ENCODE measurements at places on chromosomes 7 and 10. TPM values are rescaled to one million over a fixed set of nuclear protein-coding genes. Genes with fewer than 3 reads are reported as not detected.

DNA sequence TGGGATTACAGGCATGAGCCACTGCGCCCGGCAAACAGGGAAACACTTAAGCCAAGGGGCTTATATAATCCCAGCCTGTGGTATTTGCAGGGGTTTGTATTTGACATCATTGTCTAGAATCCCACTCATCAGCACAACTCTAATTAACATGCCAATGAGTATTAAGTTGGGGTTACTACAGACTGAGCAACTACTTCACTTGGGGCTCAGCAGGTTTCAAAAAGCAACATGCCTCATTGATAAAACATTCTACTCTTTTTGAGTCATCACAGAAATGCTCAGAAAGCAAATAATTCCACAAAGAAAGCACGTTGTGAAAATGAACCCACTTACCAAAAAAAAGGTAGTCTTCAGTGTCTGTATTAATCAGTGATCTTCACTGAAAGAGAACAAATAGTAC lies 236.9 kb upstream of the CELF2 start:
- DNase-seq, result no peak

DNA sequence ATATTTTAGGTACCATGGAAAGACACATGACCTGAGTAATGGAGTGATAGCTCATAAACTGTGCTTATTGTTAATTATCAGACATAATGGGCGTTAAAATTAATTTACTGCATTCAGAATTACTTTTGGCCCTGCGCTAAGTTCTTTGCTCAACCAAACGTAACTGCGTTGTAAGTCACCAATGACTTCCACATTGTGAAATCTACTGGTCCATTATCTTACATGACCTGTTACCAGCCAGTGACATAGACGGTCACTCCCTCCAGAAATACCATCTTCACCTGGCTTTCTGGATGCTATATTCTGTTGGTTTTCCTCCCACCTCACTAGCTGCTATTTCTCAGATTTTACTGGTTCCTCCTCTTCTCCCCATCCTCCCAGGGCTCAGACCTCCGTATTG lies 5.0 kb upstream of the GIGYF1 start:
- DNase-seq, result no peak

DNA sequence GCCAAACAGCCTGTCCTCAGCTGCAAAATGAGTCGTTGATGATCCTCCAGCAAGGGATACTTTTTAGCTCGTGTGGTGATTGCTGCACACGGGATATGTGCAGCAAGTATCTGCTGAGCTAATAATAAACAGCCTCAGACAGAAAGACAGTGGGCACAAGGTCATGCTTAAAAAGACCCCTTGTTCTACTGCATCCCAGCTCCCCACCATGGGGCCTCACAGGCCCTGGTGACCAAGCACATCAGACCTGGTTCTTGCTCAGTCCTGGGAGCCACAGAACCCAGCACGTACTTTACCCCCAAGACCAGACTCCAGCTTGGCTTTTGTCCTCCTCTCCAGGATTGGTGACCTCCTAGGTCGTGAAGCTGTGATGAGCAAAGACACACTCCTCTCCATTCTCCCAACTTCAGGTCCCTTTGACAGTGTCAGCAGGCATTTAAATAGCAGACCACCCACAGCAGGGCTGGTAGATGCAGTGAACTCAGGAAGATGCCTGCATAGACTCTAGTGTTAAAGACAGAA lies 50.5 kb downstream of the EGFR start:
- no peak for DNase-seq

Gene ZNF365
- total RNA-seq, result not detected

Gene NUTM2A
- not detected for total RNA-seq

- DNase-seq, result no peak
Observed at GRCh38 chr7:41874201-41874785, 171.4 kb upstream of the INHBA start.

Gene LRMDA
- not detected for total RNA-seq

- DNase-seq, result peak; percentile 10
Observed at GRCh38 chr10:86899670-86900276, 57.6 kb downstream of the MMRN2 start.

DNA sequence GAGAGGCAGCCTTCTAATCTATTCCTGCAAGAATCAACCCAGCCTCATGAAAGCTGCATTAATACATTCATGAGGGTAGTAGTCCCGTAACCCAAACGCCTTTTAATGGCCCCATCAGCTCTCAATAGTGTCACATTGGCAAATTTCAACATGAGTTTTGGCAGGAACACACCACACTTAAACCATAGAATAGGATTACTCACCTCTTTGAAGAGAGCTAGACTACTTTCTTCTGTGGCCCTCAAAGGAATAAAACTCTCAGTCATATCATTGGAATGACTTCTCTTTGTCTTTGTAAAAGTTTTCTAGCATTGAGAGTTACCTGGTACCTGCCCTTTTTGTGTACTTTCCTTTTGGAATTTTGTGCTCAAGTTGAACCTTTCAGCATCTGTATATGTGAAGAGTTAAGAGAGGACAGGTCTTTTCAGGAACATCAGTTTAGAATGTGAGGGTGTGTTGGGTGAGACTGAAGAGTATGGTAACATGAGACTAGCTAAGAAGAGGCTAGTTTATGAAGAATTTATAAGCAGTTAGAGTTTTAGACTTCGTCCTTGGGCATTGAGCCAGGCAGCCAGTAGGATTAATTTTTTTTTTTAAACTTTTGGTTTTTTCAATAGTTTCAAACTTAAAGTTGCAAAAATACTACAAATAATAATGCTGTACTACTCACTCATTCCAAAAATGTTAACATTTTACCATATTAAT lies 92.6 kb downstream of the MLLT10 start:
- no peak for DNase-seq

DNA sequence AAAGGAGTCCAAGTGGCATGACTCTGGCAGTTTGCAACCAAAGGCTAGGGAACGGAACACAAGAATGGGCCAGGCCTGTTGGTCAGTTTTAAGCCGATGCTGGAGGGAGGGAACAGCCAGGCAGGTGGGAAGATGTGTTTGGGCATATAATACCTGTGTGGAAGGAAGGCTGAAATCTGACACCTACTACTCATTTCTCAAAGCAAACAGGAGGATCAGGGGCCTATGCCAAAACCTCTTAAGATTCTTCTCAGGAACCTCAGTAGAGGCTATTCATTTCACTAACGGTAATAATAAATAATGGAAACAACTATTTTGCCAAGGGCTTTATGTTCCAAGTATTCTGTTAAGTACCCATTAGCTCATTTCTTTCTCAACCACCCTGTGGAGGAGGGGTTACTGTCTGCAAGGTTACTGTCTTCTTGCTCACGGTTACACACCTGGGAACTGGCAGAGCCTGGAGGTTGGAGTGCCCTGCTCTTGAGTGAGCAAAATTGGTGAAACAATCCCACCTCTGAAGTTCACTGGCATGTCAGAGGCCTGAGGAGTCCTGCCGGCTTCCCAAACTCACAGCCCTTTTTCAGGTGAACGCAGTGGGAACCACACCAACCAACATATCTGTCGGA lies 35.5 kb downstream of the GOT1 start:
- DNase-seq, result no peak

Gene MCM7
- total RNA-seq, result 447 TPM

DNA sequence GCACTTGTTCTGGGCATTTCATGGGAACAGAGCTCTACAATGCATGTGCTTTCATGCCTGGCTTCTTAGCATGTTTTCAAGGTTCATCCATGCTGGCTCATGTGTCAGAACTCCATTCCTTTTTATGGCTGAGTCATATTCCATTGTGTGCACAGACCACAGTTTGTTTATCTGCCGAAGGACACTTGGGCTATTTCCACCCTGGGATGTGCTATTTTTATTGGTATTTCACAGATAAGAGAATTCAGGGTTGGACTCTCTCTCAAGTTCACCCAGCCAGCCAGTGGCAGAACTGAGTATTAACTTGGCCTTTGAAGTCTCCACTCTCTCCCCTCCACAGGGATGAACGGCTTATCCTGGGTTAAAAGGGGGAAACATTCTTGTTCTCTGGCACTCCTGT lies 190.7 kb upstream of the GPR26 start:
- no peak for DNase-seq

Gene ADAMTS14
- total RNA-seq, result 0.21 TPM

DNA sequence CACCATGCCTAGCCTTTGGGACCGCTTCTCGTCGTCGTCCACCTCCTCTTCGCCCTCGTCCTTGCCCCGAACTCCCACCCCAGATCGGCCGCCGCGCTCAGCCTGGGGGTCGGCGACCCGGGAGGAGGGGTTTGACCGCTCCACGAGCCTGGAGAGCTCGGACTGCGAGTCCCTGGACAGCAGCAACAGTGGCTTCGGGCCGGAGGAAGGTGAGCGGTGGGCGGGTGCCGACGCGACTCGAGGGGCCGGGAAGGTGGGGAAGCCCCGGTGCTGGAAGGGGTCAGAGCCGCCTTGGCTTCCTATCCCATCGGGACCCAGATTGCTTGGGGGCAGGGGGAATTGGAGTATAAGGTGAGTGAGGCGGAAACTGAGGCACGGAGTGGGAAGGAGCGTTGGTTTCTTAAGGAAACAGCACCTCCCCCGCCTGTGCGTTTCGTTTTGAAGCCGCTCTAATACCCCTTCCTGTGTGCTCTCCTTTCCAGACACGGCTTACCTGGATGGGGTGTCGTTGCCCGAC lies 547 bp downstream of the DDIT4 start:
- peak; percentile 38 for DNase-seq

- no peak for DNase-seq
Observed at GRCh38 chr10:33410860-33411234, 76.4 kb upstream of the NRP1 start.

Gene GARIN1A
- total RNA-seq, result 0.73 TPM

DNA sequence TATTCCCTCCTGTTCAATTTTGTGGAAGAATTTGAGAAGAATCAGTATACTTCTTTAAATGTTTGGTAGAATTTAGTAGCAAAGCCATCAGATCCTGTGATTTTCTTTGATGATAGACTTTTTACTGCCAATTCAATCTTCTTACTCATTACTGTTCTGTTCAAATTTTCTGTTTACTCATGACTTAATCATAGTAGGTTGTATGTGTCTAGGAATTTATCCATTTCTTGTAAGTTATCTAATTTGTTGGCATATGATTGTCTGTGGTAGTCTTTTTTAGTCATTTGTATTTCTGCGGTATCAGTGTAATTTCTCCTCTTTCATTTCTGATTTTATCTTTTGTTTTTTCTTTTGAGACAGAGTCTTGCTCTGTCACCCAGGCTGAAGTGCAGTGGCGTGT lies 87.4 kb downstream of the CCDC3 start:
- DNase-seq, result no peak

Gene TSPAN12
- not detected for total RNA-seq

GRCh38 chr10:78947226-78947625 lies 121.5 kb upstream of the ZMIZ1 start:
- no peak for DNase-seq

Gene MYO1G
- total RNA-seq, result 252 TPM

- no peak for DNase-seq
Observed at GRCh38 chr7:81457852-81458522, 311.9 kb downstream of the HGF start.

DNA sequence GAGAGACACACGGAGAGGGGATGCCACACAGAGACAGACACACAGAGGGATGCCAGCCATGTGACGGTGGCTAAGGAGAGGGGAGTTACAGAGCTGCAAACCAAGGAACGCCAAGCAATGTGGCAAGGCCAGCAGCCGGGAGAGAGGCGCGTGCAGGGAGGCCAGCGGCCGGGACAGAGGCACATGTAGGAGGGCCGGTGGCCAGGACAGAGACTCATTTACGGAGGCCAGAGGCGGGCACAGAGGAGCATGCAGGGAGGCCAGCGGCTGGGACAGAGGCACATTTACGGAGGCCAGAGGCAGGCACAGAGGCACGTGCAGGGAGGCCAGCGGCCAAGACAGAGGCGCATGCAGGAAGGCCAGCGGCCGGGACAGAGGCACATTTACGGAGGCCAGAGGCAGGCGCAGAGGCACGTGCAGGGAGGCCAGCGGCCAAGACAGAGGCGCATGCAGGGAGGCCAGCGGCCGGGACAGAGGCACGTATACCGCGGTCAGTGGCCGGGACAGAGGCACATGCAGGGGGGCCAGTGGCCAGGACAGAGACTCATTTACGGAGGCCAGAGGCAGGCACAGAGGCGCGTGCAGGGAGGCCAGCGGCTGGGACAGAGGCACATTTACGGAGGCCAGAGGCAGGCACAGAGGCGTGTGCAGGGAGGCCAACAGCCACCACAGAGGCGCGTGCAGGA lies 40.4 kb downstream of the INSIG1 start:
- DNase-seq, result no peak

GRCh38 chr7:138049505-138050116 lies 26.6 kb upstream of the AKR1D1 start:
- no peak for DNase-seq

DNA sequence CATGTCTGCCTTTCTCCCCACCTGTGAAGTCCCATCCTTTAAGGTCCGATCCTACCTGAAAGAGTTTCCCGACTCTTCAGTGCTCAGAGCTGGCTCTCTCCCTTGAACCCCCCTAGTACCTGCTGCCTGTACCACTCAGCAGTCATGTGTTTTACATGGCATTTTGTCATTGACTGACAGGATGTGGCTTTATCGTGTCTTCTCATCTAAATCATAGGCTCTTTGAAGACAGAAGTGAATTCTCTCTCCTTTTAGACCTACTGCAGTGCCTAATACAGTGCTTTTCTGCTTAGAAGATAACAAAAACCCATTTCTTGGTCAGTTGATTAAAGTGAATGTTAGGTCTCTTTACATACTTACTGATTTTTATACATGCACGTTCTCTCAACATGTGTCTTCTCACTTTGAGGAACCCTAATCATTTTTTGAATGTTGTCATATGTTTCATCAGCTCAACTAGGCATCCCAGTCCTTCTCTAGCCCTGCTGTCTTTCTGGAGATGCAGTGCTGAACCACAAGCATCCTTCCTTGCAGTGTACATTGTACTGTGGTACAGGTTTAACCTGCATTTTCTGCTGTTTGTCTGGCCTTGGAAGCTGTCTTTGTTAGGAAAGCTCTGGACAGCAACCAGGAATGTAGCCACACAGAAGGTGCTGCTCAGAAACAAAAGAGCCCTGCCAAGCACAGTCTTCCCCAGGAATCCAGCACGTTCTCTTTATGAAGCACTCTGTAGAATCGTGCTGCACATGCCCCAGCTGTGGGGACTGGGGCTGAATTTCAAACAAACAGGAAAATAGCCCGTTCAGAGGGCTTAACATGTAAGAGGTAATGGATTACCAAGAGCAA lies 28.1 kb upstream of the LRRC4 start:
- peak; percentile 9 for DNase-seq

- no peak for DNase-seq
Observed at GRCh38 chr7:124310934-124311390, 278.1 kb upstream of the TMEM229A start.

- no peak for DNase-seq
Observed at GRCh38 chr10:28681291-28681763, 4.0 kb downstream of the BAMBI start.

Gene AGR3
- not detected for total RNA-seq

Gene LEP
- not detected for total RNA-seq

Gene WEE2
- 0.12 TPM for total RNA-seq

- DNase-seq, result no peak
Observed at GRCh38 chr7:45658716-45659495, 84.7 kb downstream of the ADCY1 start.
